DND-41 (cell line): ENCODE measurements at places on chromosomes 4 and X.

GRCh38 chrX:110175696-110176095 is 142.2 kb downstream of the AMMECR1 start:
- DNase-seq, result no peak

DNA sequence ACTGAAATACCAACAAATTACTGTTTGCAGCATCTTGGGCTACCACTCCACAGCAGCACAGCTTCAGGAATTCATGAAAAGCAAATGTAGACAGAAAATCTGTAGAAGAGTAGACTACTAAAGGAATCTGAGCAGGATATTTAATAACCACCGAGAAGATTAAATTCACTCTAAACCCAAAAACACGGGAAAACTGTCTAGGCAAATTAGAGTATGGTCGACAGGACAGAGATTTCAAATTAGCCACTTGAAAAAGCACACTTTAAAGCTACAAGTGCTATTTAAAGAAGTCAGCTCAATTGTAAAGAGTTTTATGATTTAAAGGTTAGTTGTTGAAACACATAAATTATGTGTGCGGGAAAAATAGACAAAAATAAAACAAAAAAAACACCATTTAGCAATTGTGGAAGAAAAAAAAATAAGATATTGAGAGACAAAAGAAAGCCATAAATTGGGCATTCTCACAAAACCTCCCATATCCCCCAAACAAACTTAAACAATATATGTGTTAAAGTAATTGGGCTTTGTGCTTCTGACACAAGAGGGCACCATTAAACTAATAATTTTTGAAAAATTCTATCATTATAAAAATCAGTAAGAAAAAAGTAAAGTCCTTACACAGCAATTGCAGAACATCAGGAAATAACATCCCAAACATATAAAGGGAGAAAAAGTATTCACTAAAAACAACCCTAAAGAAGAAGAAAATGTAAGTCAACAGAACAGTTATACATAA is 880.8 kb downstream of the TECRL start:
- DNase-seq, result no peak

- DNase-seq, result no peak
Observed at GRCh38 chr4:122129061-122129460, 23.1 kb upstream of the BLTP1 start.

- DNase-seq, result no peak
Observed at GRCh38 chr4:108828620-108829019, 65.8 kb upstream of the ETNPPL start.

DNA sequence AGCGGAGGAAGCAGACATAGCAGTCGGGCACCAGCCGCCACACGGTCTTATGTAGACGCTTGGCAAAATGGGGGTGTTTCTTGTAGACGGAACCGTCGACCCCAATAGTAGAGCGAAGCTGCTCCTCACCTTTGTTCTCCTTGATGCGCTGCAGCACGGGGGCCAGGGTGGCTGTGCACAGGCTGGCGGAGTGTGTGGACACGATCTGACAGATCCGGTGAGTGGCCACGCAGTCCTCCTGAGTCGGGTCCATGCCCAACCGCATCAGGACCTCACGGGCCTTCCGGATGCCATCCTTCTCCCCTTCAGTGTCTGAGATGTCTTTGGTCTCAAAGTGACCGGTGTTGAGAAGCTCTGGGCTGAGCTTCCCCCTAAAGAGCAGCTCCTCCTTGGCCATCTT is 153.0 kb downstream of the TENT5D start:
- no peak for DNase-seq

DNA sequence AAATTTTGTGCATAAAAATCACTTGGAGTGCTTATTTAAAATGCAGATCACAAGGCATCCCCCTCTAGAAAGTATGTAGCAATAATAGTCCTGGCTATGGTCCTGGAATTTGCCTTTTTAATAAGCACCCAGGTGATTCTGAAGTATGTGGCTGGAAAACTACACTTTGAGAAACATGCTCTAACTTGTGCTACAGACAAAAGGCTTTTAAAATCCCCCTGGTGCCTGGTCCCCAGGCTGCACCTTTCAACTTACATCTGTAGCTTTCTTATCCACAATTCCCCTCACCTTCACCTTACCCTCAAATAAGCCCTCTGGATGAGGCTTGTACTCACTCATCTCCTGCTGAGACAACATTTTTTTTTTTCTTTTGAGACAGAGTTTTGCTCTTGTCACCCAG is 21.1 kb downstream of the ART3 start:
- no peak for DNase-seq

- DNase-seq, result no peak
Observed at GRCh38 chr4:2081540-2081939, 22.4 kb downstream of the NAT8L start.

GRCh38 chr4:62816566-62816965 is 1592.7 kb downstream of the TECRL start:
- DNase-seq, result no peak

- no peak for DNase-seq
Observed at GRCh38 chrX:151815398-151815797, 80.9 kb downstream of the CNGA2 start.

DNA sequence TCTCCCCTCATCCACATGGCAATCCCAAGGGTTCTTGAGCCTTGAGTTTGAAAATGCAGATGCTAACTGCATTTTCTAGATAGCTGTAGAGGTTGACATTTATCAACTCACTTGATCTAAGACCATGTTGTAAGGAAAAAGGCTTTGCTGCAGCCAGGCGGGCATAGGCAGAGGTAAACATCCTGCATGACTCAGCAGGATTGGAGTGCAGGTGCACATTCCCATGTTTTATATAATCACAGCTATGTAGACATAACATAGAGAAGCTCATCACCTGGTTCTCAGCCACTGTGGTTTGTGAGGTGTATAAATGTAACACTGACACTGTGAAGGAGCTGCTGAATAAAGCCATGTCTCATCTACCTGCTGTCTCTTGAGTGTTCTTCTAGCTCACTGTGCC is 62.3 kb upstream of the PDE5A start:
- DNase-seq, result peak; percentile 12

DNA sequence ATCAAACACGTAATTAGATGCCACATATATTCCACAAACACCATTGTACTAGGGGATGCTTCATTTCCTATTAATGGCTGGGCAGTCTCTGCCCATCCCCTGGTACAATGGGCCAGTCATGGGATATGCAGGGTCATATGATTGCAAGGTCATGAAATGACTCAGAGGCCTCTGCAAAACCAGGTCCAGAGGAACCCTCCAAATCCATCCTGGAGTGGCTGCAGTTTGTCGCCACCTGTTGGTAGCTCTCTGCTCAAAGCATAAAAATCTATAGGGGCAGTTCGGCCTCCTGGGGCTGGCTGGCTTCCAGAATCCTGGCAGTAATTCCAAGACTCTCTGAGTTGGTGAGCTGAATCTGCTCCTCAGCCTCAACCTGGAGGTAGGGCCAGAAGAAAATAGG is 22.9 kb upstream of the PUDP start:
- DNase-seq, result peak; percentile 29

DNA sequence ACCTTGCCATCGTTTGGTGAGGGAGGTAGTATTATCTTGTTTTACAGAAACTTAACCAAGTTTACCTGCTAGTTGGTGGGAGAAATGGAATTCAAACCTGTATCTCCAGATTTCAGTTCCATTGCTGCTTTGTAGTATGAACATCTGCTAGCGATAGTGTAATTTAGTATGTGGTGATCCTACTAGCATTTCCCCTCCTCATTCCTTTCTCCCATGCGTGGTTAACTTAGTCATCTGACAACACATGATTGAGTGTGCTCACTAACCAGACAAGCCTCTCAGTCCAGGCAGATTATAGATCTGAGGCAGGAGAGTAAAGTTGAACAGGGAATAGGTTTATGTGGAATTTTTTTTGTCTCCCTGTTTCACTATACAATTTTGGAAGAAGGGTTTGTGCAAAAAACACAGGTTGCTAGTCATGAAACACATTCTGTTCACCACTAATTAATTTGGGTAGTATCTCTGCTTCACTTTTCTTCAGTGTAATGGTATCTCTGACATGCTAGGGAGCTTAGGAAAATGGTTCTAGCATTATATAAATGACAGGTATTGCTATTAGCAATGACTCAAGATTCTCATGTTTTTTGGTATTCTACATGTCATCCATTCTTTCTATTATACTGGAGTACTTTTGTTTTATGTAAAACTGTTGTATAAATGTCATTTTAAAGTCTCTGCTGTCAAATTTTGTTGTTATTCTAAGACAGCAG is 21.7 kb downstream of the RBPJ start:
- no peak for DNase-seq

GRCh38 chr4:14415146-14415545 is 587.1 kb upstream of the CPEB2 start:
- DNase-seq, result peak; percentile 8
